ENCODE measurements at places on chromosomes 2 and 18.

DNA sequence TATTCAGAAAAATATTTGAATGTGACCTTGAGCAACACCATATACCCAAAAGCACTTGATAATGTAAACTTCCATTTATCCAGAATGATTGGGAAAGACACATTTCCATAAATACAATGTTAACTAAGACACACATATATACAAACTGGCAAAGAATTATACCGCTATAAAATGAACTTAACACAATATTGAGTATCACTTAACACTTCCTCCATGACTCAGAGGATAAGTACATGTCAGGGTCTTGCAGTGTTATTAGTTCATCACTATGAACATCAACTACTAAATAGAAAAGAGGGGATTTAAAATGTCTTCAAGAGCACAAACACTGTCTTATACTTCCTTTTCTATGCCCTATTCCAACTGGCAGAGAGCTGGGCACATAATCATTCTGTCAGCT lies 18.6 kb downstream of the WDSUB1 start:
- no peak for DNase-seq

DNA sequence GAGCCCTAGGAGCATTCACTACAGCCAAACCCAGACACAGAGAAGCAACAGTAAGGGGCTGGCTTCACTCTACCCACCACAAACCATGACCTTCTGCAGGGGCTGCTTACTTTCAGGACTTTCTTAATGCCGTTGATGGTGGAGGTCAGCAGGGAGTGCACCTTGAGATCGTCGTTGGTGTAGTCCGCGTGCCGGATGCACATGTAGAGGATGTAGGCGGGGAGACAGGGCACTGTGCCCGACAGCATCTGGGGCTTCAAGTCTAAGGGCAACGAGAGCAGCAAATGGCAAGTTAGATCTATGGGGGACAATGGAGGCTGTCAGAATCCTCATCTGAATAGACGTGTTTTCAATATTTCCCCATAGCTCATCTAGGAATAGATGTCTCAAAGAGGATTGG lies 29.8 kb upstream of the ACAA2 start:
- DNase-seq: no peak

DNA sequence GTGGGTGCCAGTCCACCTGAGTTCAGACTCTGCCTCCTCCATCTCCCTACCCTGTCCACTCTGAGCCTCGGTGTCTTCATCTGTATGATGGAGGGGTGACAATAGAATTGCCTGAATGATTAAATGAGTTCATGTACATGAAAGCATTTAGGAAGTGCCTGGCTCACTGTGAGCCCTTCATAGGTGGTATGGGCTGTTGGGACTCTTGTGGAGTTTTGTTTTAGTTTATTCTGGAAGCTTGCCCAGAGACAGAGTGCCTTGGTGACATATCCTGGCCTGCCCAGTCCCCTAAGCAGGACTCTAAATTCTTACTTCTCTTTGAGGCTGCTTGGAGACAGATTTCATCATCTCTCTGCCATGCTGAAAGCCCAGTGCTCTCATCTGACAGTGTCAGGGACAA lies 24.5 kb upstream of the GIGYF2 start:
- no peak for DNase-seq

DNA sequence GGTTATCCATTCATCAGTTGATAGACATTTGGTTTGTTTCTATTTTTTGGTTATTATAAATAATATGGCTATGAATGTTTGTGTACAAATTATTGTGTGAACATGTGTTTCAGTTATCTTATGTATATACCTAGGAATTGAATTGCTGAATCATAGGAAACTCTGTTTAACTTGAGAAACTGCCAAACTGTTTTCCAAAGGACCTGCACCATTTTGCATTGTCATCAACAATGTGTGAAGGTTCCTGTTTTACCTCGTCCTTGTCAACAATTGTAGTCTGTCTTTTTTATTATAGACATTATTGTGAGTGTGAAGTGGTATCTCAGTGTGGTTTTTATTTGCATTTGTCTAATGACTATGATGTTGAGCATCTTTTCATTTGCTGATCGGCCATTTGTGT lies 17.1 kb downstream of the PDK1 start:
- DNase-seq: no peak

DNA sequence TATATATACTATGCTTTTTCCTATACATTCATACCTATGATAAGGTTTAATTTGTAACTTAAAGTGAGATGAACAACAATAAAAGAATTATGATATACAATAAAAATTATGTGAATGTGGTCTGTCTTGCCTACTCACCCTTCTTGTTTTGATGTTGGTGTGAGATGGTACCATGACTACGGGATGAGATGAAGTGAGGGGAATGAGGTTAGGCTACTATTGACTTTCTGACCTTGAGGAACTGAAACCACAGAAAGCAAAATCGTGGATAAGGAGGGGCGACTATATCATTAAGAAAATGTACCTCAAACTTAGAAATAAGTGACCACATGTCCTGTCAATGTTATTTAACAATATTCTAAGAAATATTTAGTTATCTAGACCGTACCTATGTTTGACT lies 103.9 kb upstream of the PPP1CB start:
- DNase-seq: no peak

GRCh38 chr2:195586062-195586714 lies 70.8 kb upstream of the SLC39A10 start:
- no peak for DNase-seq

DNA sequence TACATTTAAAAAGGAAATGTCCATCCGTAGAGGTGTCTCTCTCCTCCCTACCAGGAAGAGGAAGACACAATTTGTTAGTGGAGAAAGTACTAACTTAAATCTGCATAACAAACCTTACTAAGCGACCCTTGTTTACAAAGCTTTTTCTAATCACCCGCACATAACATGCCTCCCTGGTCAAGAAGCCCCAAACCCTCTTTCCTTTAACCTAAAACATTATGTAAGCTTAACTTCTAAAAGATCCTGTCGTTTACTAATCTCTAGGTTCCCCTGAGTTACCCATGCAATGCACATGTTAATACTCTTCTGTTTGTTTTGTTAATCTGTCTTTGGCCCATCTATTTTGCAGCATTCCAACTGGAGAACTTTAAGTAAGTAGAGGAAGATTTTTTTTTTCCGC lies 630.3 kb upstream of the NRXN1 start:
- DNase-seq: no peak

DNA sequence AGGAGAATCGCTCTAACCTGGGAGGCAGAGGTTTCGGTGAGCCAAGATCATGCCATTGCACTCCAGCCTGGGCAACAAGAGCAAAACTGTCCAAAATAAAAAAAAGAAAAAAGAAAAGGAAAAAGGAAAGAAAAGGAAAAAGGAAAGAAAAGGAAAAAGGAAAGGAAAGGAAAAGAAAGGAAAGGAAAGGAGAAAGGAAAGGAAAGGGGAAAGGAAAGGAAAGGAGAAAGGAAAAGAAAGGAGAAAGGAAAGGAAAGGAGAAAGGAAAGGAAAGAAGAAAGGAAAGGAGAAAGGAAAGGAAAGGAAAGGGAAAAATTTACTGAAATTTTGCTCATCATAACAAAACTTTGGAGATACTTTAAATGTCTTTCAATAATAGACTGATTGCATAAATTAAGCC lies 391.3 kb upstream of the GYPC start:
- DNase-seq: no peak

DNA sequence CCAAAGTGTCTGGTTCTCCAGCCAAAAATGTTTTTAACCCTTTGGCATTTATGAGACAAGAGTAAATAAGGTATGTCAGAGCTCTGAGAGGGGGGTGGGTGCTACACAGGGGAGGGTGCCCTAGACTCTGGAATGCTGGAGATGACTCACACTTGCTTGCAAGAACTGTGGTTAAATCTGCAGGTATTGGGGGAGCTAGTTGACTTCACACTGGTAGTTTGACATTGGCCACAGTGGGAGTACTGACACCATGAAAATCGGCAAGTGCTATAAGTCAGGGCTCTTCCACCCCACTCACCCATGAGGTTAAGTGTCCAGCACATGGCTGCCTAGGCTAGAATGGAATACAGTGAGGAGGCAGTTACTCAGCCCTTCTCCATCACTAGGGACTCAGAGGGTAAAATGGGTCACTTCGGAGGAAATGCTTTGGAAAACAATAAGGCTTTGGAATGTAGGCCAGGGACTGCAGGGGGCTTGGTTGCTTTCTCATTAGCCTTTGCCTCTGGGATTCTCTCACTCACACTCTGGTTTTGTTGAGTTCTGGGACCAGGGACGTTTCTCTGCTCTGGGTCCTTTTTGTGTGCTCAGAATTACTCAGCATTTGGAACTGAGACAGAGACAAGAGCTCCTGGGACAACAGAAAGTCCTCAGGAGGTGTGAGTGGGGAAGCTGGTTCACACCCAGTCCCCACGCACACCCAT lies 91.6 kb downstream of the ACKR3 start:
- DNase-seq: peak; percentile 15

- peak; percentile 41 for DNase-seq
These were observed 617 bp downstream of the CCDC142 start for GRCh38 chr2:74481961-74482800.

Data from right hindlimb (tissue), 1 donor.